ENCODE measurements at places on chromosomes 7 and 10.
A peak's percentile ranks its signal among the peaks of the same experiment; 100 is the strongest.

GRCh38 chr7:128755075-128755818, 16.1 kb downstream of the CALU start:
- DNase-seq, result no peak

- peak; percentile 54 for DNase-seq
Observed at GRCh38 chr10:62045765-62046521, 144.4 kb downstream of the ARID5B start.

DNA sequence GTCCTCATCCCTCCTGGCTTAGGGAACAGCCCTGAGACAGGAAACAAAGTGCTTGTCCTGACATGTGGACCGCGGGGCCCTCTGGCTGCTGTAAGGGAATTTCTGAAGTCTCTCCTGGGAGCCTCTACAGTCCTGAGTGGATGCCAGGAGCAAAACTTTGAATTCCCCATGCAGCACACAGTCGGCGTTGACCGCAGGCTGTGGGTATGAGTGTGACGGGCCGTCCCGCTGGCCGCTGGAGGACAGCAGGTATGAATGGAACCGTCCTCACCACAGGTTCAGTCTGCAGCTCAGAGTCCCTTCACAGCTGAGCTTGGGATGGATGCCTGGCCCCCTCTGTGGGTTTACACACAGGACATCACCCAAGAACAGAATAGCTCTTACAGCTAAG, 94.9 kb downstream of the GPR26 start:
- no peak for DNase-seq

DNA sequence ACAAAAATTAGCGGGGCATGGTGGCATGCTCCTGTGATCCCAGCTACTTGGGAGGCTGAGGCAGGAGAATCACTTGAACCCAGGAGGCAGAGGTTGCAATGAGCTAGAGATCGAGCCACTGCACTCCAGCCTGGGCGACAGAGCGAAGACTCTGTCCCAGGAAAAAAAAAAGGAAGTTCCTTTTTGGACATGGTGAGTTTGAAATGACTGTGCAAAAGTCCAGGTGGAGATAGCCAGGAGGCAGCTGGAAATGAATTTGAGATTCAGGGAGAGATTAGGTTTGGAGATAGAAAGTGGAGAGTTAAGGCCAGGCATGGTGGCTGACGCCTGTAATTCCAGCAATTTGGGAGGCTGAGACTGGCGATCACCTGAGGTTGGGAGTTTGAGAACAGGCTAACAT, 139.1 kb downstream of the MARCHF5 start:
- DNase-seq, result no peak

DNA sequence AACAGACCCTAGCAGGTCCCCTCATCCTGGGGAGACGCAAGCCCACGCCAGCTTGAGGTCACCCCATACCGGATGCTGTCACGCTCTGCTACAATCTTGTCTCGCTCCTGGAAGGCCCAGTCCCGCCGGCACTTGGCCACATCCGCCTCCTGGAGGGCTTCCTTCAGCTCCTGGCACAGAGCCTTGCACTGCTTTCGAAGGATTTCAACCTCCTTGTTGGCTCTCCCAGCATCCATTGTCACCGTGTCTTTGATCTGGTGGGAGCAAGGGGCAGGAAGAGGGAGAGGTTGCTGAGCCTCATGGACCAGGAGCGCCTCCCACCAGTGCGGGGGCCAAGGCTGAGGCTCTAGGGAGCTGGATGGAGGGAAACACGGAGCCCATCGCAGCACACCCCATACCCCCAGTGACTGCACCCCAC, 90.9 kb downstream of the DLG5 start:
- DNase-seq, result no peak

DNA sequence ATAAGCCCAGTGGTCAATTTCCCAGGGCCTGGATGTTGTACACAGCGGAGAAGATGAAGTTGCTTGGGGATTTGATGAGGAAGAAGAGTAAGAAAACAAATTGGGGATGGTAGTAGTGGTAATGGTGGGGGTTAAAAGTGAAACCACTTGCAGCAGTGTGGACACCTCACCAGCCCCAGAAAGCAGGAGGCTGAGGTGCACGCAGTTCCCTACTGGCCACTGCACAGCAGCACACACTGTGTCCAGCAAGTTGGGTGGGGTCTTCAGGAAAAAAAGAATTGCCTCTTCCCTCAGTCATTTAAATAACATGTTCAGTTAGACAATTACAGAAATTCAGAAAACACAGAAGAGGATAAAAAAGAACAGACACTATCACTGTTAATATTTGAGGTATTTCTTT, 96.6 kb downstream of the TAX1BP1 start:
- no peak for DNase-seq

DNA sequence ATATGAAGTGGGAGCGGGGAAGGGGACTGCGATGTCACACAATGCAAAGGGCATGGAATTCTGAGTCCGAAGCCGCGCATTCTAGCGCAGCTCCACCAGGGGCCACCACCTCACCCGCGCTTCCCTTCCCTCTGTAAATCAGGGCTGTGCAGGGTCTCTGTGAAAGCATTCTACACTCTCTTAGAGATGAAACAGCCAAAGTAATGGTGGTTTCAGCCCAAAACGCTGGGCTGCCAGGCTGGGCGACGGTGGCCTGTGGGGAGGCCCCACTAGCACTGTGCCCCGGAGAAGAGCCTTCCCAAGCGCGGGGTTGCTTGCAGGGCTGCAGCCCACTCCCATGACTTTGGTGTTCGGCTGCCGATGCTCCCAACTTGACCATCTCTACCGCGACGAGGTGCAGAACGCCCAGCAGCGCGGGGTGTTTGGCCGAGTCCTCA, 11.4 kb downstream of the ATG9B start:
- DNase-seq, result peak; percentile 19

- DNase-seq, result peak; percentile 89
Observed at GRCh38 chr10:111648046-111648445, 535.5 kb downstream of the GPAM start.

All from fibroblast of gingiva (primary cell).